ENCODE measurements at places on chromosomes 2 and 18.

DNA sequence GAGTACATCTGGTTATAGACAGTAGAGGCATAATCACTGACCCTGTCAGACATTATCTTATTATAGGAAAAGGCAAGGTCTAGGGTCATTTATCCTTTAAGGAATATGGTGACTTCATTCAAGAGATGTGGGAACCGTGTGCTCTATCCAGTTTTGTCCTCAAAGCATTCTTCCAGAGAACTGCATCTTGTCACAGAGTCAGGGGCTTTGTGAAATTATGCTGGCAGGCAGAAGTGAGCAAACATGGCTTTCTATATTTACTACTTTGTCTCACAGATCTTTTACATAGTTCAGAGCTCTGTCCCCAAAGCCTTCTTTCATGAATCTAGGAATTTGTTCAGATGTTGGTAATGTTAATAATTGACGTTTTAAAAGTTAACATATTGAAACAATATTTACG lies 177.4 kb downstream of the ASXL3 start:
- no peak for DNase-seq

DNA sequence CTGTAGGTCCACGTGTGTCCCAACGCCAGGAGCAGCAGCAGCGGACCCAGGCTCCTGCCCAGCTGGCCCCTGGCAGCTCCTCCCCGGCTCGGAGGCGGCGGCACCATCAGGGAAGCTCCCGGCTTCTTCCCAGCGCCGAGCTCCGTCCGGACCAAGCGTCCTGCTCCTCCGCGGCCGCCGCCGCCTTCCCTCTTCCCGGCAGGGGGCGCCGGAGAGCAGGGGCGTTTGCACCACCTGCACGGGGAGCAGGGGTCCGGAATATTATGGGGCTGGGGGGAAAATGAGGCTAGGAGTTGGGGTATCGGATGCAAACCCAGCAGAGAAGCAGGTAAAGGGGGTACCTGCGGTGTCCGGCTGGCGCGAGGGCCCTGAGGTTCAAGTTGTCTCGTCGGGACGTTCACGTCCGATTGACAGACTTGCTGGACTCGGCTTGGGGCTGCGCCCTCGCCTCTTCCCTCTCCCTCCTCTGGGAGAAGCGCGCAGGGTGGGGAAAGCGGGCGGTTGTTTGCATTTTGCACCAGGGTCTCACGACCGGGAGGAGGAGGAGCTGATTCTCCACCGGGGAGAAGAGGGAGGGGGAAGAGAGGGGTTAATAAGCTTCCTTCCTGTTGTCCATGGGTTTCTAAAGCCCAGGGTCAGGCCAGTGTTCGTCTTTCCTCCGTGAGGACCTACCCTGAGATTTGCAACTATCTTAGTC lies at the start of gene CCBE1:
Gene CCBE1 (minus strand): TSS at position 188 of the 697 bp plus-strand sequence.
- peak; percentile 44 for DNase-seq

GRCh38 chr2:56580242-56580641 lies 396.5 kb downstream of the CCDC85A start:
- peak; percentile 82 for DNase-seq

DNA sequence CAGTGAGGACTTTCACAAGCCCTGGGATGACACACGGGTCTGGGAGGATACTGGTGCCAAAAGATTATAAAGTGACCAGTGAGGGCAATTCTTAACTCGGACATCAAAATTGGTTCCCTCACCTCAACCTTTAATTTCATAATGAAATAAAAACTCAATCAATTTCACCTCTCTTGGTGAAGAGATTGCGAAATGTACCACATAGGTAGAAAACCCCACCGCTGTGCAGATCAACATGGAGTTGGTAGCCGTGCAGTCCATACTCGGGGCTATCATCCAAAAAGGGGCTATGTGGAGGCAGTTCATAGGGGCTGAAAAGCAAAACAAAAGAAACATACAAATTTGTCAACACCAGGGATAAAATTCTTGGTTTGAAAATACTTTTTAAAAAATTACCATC lies 24.4 kb downstream of the FBXO15 start:
- no peak for DNase-seq

DNA sequence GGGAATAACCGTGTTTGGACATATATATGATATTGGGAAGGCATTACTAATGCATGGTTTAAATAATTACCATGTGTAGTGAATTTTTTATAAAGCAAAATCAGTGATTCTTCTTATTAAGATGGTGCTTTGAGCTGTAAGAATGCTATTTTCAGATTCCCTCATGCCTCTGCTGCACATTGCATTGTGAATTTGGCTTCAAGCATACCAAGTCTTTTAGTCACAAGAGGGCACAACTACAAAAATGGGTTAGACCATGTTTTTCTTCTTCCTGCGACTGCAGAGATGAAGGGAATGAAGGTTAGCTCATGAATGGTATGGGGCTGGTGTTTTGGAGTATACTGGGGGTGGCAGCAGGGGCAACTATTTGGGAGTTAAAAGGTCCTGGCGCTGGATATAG lies 320.1 kb downstream of the SLC4A3 start:
- peak; percentile 15 for DNase-seq

DNA sequence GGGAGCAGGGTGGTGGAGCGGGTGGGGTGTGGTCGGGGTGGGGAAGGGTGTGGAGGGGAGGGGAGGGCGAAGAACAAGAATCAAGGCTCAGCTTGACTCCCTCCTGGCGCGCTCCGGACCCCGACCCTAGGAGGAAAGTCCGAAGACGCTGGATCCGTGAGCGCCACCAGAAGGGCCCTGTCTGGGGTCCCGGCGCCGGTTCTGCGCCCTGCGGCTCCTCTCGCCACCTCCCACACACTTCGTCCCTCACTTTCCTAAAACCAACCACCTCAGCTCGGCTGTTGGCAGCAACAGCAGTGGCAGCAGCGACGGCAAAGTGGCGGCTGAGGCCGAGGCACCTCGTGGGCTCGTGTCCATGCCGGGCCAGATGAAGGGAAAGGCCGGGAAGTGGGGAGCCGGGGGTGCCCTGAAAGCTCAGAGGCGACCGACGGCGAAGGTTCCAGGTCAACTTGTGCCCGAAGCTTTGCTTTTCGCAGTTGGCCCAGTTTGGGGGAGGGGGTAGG lies 2.1 kb downstream of the KLHL14 start:
- no peak for DNase-seq
